Natural killer cell treated with Interleukin-12 subunit alpha and Interleukin-12 subunit beta and Interleukin-15 and Interleukin-18, amount 100 ng/mL, for 72 hours (primary cell): ENCODE measurements at places on chromosomes 1 and 21. TPM values are rescaled to one million over a fixed set of nuclear protein-coding genes. Genes with fewer than 3 reads are reported as not detected.
A peak's percentile ranks its signal among the peaks of the same experiment; 100 is the strongest.

DNA sequence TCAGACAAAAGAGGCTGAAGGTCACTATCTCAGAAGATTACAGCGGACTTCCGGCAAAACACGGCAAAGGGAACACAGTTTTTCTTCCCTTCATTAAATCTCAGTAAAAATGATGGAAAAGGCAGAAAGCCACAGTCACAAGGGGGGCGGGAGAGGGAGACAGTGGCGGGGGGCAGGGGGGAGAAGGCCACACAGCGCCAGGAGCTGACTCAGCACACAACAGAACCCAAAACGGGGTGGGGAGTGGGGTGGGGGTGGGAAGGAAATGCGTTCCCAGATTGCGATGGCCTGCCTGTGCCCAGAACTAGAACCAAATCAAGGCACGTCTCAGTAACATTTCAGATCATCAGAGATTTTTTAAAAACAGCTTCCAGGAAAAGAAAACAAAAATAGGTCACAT lies 13.4 kb downstream of the CFAP74 start:
- H3K36me3 ChIP-seq, result no peaks in the 10 kb centered on the region
- no peak overlapping the region for H3K27ac ChIP-seq
- H3K4me1 ChIP-seq, result no peaks in the 10 kb centered on the region

DNA sequence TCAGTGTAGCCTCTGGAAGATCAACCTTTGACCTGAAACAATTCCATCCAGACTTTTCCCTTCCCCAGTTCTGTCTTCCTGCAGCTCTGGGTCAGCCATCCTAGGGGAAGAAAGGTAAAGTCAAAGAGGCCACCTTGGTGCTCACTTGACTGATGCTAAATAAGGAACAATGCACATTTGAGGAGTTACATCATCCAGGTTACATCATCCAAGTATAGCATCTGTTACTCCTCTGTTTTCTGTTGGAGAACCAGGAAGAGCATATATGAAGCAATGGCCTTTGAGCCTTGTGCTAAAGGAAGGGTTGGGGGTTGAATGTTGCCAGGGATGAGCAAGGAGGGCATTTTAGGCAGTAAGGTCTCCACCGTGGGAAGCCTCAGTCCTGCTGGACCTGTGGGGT lies 3.1 kb upstream of the DSCAM start:
- no peaks in the 10 kb centered on the region for H3K36me3 ChIP-seq
- H3K27ac ChIP-seq, result no peak overlapping the region
- H3K4me3 ChIP-seq, result no peak overlapping the region
- no peak for DNase-seq

GRCh38 chr1:21205416-21205815 lies 28.7 kb upstream of the EIF4G3 start:
- H3K27ac ChIP-seq, result no peak overlapping the region
- no peaks in the 10 kb centered on the region for H3K4me1 ChIP-seq
- DNase-seq, result no peak
- no peak overlapping the region for H3K4me3 ChIP-seq

DNA sequence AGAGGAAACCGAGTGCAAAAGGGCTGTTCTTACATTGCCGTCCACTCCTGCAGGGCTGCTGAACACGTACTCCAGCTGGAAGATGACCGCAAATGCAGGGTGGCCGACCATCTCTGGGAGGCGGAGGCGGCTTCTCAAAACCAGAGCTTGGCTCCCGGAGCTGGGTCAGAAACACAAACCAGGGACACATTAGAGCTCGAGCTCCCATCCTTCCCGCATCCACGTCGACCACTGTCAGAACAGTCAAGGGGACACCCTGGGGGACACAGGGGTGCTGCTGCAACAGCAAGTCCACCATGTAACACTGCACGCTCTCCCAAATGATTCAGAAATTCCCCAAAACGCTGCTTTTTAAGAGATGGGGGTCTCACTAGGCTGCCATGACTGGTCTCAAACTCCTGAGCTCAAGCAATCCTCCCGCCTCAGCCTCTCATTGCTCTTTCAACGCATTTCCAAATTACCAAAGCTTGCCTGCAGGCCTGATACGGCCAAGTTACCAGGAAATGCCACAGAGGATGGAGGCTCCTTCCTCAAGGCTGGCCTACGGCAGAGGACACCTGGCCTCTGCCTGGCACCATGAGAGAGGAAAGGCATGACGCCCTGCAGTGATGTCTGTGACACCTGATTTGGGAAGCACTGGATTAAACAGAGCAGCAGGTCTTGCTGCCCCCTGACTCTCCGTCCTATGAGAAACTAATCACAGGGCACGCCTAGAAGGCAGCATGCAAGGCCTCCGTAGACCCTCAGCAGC lies 45.0 kb downstream of the NPHP4 start:
- H3K27me3 ChIP-seq, result no peaks in the 10 kb centered on the region
- no peak for DNase-seq
- H3K4me3 ChIP-seq, result no peak overlapping the region
- peaks cover 5% of the 10 kb centered on the region for H3K36me3 ChIP-seq
- H3K4me1 ChIP-seq, result no peaks in the 10 kb centered on the region

DNA sequence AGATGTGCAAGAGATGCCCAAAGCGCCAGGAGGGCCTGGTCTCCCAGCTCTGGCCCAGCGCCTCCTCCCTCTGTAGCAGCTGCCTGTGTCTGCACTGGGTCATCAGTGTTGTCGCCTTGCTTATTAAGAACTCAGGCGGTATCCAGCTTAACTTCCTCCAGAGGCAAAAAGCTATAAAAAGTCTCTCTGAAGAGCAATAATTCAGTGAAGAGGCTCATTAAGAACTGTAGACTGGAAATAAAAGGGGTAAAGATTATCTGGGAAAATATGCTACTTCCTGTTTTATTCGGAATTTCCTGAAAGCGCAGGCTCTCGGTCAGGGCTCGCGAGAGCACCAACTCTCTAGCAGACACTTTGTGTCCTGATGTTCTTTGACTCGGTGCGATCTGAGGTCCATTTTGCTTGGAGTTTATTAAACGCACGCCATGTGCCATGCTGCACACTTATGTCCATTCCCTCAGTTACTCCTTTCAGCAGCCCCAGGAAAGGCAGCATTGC lies 70.4 kb downstream of the MRPS6 start:
- peaks cover 35% of the 10 kb centered on the region for H3K4me1 ChIP-seq
- peaks cover 19% of the 10 kb centered on the region for H3K36me3 ChIP-seq
- no peaks in the 10 kb centered on the region for H3K27me3 ChIP-seq
- H3K4me3 ChIP-seq, result no peak overlapping the region

- H3K27ac ChIP-seq, result no peak overlapping the region
- peaks cover 13% of the 10 kb centered on the region for H3K36me3 ChIP-seq
- no peak overlapping the region for H3K4me3 ChIP-seq
- no peaks in the 10 kb centered on the region for H3K4me1 ChIP-seq
Observed at GRCh38 chr1:91189096-91189495, 167.3 kb upstream of the ZNF644 start.

- no peak overlapping the region for H3K27ac ChIP-seq
- DNase-seq, result peak; percentile 84
- no peaks in the 10 kb centered on the region for H3K27me3 ChIP-seq
- H3K4me1 ChIP-seq, result peaks cover 6% of the 10 kb centered on the region
Observed at GRCh38 chr21:34023691-34024373, 49.5 kb upstream of the MRPS6 start.

DNA sequence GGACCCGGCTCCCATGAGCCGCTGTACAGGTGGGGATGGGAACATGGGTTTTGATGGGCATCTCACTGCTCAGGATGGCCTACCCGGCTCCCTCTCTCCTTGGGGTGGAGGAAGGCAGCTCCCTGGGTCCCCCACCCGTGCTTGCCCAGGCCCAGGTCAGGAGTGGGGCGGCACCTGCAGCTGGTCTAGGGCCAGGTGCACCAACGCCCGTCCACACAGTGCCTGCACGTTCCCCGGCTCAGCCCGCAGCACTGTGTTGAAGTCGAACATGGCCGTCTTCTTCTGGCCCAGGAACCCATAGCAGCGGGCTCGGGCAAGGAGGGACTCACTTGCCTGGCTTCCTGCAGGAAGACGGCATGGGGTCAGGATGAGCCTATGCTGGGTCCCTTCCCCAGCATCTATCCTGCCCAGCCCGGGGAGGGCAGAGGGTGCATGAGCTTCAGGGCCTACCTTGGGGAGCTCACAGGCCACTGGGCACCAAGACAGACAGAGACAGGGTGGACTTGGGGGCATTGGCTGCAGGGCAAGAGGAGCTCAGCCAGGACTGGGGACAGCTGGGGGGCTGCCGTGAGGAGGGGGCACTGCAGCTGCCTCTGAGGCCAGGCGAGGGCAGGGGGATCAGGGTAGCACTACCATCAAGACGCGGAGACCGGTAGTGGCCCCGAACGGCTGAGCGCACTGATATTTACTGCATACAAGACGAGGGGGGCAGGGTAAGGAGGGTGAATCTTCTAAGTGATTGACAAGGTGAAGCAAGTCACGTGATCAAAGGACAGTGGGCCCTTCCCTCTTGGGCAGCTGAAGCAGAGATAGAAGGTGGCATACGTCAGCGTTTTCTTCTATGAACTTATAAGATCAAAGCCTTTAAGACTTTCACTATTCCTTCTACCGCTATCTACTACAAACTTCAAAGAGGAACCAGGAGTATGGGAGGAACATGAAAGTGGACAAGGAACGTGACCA lies 17.8 kb downstream of the TTC34 start:
- H3K4me1 ChIP-seq, result peaks cover 4% of the 10 kb centered on the region
- H3K36me3 ChIP-seq, result peaks cover 31% of the 10 kb centered on the region
- H3K27me3 ChIP-seq, result peaks cover 21% of the 10 kb centered on the region
- H3K27ac ChIP-seq, result no peak overlapping the region
- DNase-seq, result peak; percentile 53
- H3K4me3 ChIP-seq, result no peak overlapping the region

- peaks cover 16% of the 10 kb centered on the region for H3K4me1 ChIP-seq
- DNase-seq, result no peak
- no peaks in the 10 kb centered on the region for H3K27me3 ChIP-seq
- H3K4me3 ChIP-seq, result no peak overlapping the region
- H3K36me3 ChIP-seq, result peaks cover 6% of the 10 kb centered on the region
Observed at GRCh38 chr1:245779797-245780755, 625.3 kb downstream of the KIF26B start.

GRCh38 chr1:9842073-9842711 lies 18.4 kb upstream of the CLSTN1 start:
- DNase-seq, result no peak
- no peaks in the 10 kb centered on the region for H3K27me3 ChIP-seq
- peaks cover 3% of the 10 kb centered on the region for H3K4me1 ChIP-seq
- H3K27ac ChIP-seq, result no peak overlapping the region
- H3K4me3 ChIP-seq, result no peak overlapping the region

- H3K4me1 ChIP-seq, result peaks cover 5% of the 10 kb centered on the region
- DNase-seq, result no peak
- H3K36me3 ChIP-seq, result no peaks in the 10 kb centered on the region
Observed at GRCh38 chr1:52658795-52659194, 25.8 kb downstream of the SHISAL2A start.

DNA sequence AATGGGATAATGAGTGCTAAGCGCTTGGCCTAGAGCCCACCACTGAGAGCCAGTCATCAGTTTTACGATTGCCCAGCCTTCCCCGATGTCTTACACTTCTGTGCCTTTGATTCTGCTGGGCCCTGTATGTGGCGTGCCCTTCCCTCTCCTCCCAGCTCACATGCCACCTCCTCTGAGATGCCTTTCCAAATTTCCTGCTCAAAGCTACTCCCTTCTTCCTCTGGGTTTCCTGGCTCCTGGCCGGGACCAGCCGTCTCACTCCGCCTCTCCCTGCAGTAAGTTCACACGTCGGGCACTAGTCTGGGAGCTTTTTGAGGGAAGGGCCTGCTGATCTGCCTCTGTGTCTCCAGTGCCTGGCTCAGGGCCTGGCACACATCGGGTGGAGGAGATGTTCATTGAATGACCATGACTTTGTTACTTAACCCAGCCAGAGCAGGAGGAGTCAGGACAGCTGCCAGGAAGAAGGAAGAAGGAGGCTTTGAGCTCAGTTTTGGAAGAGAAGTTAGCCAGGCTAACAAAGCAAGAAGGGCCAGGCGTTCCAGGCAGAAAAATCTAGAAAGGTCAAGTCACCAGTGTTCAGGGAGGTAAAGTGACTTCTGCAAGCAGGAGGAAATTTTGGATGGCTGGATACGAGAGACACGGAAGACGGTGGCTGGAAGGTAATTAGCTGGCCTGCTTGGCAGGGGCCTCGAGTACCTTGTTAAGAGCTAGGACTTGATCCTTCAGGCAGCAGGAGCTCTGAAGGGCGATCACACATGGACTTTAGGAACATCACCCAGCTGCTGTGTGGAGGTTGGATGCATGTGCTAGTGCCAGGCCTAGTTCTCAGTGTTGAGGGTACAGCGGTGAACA lies 63.6 kb downstream of the EPHB2 start:
- no peak for DNase-seq
- H3K36me3 ChIP-seq, result no peaks in the 10 kb centered on the region
- H3K27ac ChIP-seq, result no peak overlapping the region
- no peak overlapping the region for H3K4me3 ChIP-seq

DNA sequence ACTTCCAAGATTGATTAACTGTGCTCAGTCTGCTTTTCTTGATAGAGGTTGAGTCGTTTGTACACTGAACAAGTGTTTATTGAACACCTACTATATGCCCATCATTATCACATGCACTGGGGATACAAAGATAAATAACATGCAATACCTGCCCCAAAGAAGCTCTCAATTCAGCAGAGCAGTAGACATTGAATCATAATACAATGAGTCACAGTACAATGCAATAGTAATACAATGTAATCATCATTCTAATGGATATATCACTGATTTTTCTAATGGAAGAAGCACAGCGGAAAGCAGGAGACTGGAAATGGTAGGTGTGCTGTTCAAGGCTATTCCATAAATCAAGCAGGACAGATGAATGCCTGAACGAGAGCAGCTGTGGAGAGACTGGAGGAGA lies 3.7 kb upstream of the SEC16B start:
- H3K27me3 ChIP-seq, result no peaks in the 10 kb centered on the region
- H3K4me1 ChIP-seq, result no peaks in the 10 kb centered on the region
- no peak overlapping the region for H3K4me3 ChIP-seq

- H3K27me3 ChIP-seq, result no peaks in the 10 kb centered on the region
- peak; percentile 29 for DNase-seq
- no peak overlapping the region for H3K4me3 ChIP-seq
- H3K4me1 ChIP-seq, result peaks cover 8% of the 10 kb centered on the region
Observed at GRCh38 chr21:42781150-42781970, 98.0 kb downstream of the WDR4 start.

DNA sequence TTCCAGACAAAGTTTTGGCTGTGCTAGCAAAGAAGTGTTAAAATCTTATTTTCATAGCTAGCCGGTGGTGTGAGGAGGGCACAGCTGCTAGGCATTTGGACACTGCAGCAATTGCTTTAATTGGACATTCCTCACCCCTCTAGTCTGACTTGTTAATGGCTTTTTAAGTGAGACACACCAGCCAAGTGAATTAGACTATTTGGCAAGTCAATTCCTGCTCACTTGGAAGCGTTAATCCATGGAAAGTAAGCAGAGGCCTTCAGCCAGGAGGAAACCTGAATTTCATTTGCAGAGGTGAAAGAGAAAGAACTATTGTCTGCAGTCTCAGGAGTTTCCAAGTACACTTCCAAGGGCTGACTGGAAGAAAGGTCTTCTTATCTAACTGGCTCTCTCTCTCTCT lies 175.7 kb downstream of the ST6GALNAC3 start:
- no peak overlapping the region for H3K27ac ChIP-seq
- H3K36me3 ChIP-seq, result no peaks in the 10 kb centered on the region
- no peaks in the 10 kb centered on the region for H3K4me1 ChIP-seq
- no peak overlapping the region for H3K4me3 ChIP-seq
- peaks cover 14% of the 10 kb centered on the region for H3K27me3 ChIP-seq

SETD4 gene
- total RNA-seq, result 18.2 TPM

C8B gene
- not detected for total RNA-seq

FAM72D gene
- total RNA-seq, result 10.1 TPM

HPCAL4 gene
- 0.50 TPM for total RNA-seq

CACNA1S gene
- not detected for total RNA-seq

LORICRIN gene
- total RNA-seq, result not detected

SLC1A7 gene
- 1.1 TPM for total RNA-seq

AIRE gene
- total RNA-seq, result not detected

CD53 gene
- 897 TPM for total RNA-seq

MNDA gene
- not detected for total RNA-seq

LMX1A gene
- not detected for total RNA-seq

SEC16B gene
- total RNA-seq, result not detected

GALE gene
- 54.3 TPM for total RNA-seq
